Fibroblast of upper back skin (primary cell): ENCODE measurements at places on chromosomes 16 and 17.

DNA sequence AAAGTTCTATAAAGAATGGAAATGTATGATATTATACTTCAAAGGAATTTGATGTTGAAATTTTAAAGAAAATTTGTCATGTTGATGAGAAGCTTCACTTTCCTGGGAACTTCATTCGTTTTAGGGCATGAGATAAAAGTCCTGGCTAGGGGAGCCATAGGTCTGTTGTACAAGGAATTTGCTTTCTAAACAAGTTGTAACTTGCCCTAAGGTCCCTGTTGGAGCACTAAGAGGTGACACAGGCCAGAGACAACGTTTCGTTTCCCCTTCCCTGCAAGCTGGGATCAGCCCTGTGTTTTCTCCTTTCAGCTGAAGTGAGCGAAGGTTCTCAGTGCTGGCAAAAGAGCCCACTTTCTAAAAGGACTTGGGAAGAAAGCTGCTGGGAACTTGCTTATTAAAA is 16.6 kb downstream of the PLD6 start:
- no peak for DNase-seq

- no peak for DNase-seq
Observed at GRCh38 chr17:9259419-9259818, 238.1 kb downstream of the NTN1 start.

- no peak for DNase-seq
Observed at GRCh38 chr17:75589919-75590303, 2.3 kb downstream of the MYO15B start.

- no peak for DNase-seq
Observed at GRCh38 chr17:16936536-16937310, 35.2 kb downstream of the TNFRSF13B start.

DNA sequence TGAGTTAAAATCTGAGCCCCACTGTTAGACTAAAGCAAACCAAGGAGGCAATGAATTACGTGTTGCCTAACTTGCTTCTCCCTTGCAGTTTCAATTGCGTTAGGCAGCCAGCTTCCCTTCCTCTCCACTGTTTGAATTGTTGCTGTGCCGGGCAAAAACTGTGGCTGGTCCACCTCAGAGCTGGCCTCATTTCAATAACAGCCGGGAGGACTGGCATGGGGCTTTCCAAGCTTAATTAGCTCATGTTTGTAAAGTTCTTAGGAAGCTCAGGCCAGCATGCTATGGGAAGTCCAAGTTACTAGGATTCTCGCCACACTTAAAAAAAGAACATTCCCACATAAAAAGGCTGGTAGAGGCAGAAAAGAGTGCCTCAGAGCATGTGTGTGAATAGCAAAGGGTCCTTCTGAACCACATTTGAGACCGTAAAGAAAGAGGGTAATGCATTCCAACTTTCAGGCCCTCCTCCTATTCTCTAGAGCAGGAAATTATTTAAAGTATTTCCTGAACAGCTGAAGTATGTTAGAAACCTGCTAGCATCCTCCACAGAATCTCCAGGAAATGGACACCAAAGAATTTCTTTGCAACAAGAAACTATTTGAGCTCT is 79.0 kb upstream of the SMURF2 start:
- peak; percentile 78 for DNase-seq

GRCh38 chr16:13923703-13924298 is 3.8 kb downstream of the ERCC4 start:
- peak; percentile 60 for DNase-seq

DNA sequence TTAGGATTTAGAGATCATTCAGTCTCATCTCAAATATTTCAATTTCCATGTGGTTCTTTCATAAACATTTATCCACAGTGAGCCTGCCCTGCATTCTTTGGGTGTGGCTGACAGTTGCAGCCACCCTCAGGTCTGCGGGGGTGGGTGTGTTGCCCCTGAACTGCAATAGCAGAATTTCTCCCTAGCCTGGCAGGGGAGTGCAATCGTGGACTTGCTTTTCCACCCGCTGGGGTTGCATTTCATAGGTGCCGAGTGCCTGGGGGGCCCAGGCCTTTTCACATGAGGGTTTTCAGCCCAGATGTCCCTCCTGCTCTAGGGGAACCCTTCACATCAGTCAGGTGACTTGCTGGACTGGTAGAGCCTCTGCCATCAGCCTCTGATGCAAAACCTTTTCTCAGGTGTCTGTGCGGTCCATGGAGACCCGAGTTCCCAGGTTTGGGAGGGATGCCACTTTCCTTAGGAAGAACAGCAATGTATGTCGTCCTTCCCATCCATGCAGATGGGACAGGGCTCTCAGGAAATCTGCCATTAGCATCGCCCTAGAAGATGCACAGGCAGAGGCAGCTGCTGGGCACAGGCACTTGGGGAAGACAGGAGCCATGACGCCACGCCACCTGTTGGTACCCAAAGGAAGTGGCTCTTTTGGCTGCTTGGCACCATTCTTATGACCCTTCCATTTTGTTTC is 2.4 kb upstream of the USP36 start:
- peak; percentile 28 for DNase-seq

- DNase-seq, result no peak
Observed at GRCh38 chr16:49454426-49455180, 81.0 kb downstream of the C16orf78 start.

DNA sequence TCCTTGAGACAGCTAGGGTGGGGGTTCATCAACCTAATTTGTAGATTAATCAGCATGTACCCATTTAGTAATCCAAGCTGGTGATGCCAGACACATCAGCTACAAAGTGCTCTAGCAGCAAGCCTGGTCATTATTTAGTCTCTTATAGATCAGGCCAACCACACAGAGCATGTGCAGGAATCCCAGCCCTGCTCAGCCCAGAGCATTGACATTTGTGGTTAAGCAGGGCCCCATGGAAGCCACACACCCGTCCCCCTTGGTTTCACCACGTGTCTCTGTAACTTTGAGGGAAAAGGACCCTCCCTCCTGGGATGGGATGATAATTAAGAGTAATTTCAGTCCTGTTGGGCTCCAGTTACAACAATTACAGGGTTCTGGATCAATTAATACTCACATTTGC is 268.8 kb upstream of the RPL38 start:
- no peak for DNase-seq

DNA sequence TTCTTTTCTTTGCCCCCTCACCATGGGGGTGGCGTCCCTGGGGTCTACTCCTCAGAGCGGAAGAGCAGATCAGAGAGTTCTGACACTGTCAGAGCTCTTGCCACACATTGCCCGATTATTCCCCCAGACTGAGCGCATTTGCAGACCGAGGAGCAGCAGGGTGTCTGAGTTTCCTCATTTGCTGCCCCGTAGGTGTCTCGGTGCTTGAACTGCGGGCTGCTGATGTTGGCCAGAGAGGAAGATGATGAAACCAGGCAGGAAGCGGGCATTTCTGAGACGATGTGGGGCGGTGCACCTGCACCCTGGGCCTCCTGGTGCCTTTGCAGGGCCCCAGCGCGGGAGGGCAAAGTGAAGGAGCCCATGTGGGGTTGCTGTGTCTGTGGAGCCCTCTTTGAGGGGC is 55.2 kb downstream of the ARSG start:
- no peak for DNase-seq

- peak; percentile 24 for DNase-seq
Observed at GRCh38 chr17:41547378-41547841, 19.3 kb upstream of the KRT19 start.

DNA sequence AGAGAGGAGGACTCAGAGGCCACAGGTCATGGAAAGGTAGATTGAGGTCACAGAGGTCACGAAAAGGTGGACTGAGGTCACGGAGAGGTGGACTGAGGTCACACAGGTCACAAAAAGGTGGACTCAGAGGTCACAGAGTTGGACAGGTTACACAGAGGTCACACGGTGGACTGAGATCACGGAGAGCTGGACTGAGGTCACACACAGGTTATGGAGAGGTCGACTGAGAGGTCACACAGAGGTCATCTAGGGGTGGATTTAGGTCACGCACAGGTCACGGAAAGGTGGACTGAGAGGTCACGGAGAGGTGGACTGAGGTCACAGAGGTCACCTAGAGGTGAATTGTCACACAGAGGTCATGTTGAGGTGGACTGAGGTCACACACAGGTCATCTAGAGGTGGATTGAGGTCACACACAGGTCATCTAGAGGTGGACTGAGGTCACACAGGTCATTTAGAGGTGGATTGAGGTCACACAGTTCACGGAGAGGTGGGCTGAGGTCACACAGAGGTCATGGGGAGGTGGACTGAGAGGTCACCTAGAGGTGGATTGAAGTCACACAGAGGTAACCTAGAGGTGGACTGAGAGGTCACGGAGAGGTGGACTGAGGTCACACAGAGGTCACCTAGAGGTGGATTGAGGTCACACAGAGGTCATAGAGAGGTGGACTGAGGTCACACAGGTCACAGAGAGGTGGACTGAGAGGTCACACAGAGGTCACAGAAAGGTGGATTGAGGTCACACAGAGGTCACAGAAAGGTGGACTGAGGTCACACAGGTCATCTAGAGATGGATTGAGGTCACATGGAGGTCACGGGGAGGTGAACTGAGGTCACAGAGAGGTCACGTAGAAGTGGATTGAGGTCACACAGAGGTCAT is 26.7 kb upstream of the JPT2 start:
- no peak for DNase-seq

GRCh38 chr16:16992975-16993765 is 477.6 kb downstream of the XYLT1 start:
- no peak for DNase-seq

DNA sequence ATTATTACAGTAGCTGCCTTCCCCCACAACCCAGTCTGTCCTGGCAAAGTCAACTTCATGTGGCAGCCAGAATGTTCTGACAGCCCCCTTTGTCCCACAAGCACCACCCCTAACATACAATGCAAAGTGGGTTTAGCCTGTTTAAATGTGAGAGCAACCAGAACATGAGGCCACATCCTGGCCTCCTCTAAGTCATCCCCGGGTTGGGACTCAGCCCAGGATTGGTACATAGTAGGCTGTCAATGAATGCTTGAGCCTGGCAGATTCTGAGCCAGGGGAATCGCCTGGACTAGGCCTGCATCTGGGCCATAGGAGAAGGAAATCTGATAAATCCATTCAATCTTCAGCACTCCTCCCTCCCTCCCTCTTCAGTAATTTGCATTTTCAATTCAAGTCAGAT is 4.3 kb upstream of the ITGA3 start:
- DNase-seq, result no peak

GRCh38 chr16:29662729-29663015 is 375 bp upstream of the SPN start:
- no peak for DNase-seq

GRCh38 chr16:53926209-53926608 is 222.3 kb downstream of the FTO start:
- DNase-seq, result no peak

GRCh38 chr16:76819226-76819916 is 371.6 kb upstream of the MON1B start:
- no peak for DNase-seq

DNA sequence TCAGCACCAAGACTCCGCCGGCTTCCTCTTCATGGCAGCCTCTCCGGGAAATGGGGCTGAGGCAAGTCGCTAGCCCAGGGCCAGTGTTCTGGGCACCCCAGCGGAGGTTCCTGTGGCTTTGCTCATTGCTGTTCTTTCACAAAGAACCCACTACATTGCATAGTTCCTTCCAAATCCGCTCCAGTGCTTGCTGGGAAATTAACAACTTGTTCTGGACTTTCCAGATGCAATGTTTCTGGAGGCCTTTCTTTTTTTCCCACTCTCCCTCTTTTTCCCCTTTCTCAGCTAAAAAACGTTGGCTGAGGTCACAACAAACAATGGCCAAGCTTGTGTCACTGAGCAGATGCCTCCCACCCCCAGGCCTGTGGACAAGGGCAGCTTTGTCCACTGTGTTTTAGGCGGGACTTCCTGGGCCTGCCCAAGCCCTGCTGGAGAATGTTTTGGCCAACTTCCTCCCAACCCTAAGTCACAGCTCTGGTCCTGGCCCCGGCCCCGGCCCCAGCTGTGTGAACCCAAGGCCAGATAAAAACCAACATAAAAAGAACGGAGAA is 131.5 kb upstream of the RCVRN start:
- no peak for DNase-seq

DNA sequence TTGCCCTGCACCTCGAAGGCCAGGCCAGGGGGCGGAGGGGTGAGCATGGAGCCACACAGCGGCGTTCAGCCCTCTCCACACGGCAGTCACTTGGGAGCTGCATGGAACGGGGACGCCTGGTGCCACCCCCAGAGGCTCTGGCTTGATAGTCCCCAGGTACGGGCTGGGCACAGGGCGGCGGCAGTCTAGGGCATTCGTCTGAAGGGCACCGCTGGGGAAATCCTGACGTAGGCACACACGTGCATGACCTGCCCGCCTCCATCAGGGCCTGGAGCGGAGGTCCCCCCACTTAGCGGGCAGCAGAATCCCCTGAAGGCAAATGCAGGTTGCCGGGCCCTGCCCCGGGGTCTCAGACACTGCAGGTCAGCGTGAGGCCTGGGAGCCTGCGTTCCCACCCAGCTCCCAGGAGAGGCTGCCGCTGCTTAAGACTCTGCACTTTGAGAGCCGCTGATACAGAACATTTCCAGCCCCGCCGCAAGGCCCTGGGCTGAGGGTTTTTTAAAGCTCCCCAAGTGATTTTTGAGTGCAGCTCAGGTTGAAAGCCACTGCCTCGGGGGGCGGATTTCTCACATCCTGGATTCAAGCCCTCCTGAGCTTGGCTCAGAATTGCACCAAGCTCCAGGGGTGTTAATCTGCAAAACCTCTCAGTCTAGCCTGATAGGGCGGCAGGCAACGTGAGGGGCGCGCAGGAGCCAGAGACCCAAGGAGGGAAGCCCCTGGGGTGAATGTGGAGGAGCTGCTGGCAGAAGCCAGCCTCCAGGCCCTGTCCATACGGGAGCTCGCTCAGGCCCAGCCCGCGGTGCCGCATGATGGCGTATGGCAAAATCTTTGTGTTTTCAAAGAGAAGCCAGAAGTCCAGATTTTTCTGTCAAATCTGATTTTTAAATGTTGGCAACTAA is 182.3 kb upstream of the GSE1 start:
- no peak for DNase-seq

DNA sequence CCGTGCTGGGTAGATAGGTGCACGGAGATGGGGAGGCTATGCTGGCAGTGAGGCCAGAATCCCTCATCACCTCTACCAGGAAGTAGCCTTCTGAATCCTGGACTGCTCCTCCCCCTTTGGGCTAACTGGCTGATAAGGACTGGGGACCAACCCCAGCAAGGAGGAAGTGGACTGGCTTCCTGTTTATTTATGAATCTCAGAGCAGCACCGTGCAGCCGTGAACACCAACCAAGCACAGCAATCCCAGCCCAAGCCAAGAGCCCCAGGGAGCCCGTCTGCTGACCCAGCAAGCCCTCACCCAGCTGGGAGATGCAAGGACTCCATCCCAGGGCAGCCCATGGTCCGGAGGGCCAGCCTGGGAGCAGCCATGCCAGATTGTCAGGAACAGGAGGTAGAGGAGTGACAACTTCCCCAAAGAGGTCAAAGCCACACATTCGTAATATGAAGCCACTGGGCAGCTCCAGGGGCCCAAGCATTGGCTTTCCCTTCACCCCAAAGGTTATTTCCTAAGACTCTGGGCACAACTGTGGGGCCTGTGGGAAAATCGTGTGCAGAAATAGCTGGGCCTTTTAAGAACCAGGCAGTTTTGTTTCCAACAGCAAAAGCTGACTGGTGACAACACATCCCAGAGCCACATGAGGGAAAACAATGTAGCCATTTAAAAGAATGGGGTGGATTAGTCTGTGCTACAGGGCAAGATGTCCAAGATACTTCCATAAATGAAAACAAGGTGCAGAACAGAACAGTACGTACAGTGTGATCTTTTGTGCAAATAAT is 23.9 kb downstream of the PHB1 start:
- no peak for DNase-seq
